ENCODE measurements at places on chromosomes 3 and 15.
A peak's percentile ranks its signal among the peaks of the same experiment; 100 is the strongest.

GRCh38 chr15:101221902-101222301 lies 29.9 kb downstream of the CHSY1 start:
- no peak for DNase-seq

GRCh38 chr3:18556001-18556408 lies 130.9 kb upstream of the SATB1 start:
- DNase-seq, result no peak

DNA sequence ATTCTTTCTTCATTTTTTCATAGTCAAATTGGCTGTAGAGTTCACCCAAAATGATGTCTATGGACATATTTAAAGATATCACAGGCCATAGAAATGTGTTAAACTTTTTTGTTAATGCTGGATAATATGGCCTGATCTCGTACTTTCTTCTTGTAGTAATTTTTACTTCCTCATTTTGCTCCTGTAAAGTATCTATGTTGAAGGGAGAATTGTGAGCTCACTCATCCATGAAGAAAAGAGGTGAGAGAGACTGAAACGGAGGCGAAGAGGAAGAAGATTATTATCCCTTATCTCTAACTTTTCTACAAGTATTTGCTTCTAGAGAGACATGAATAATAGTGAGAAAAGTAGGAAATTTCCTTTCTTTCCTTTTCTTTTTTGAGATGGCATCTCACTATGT lies 613.8 kb upstream of the TBL1XR1 start:
- DNase-seq, result no peak

DNA sequence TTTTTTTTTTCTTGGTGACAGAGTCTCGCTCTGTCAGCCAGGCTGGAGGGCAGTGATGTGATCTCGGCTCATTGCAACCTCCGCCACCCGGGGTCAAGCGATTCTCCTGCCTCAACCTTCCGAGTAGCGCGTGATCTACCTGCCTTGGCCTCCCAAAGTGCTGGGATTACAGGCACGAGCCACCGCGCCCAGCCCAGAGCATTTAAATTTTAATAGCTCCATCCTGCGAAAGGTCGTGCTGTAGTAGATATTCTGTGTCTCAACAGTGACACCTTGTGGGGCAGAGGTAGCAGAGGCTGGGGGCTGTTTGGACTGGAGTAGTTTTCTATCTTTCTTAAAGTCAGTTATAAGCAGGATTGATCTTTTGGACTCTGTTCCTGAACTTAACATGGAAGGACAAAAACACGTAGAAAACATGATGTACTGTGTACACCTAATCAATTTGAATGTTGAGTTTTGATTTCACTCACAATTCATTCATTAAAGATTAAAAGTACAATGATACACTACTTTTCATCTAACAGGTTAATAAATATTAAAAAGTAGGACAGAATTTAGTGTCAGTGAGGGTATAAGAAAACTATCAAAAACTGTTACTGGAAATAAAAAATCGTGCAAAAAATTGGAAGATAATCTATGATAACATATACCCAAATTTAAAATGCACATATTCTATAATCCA lies 11.0 kb upstream of the PDCD6IP start:
- no peak for DNase-seq

DNA sequence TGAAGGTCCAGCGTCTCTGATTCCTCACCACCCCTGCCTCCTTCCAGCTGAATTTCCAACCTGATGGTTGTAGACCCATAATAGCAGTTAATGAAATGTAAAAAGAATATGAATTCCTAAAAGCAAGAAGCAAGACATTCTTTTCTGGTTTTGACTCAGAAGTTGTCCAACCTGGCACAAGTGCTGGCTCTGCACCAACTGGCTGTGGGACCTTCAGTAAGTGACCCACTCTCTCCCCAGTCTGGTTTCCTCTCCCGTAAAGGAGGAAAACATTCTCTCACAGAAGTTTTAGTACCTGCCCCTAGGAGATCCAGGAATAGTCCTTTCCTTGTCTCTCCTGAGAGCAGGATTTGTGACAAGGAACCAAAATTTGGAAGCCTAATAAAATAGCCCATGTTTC lies 236.9 kb upstream of the TRIM42 start:
- DNase-seq, result no peak

- no peak for DNase-seq
These were observed 11.4 kb upstream of the PEX5L start for GRCh38 chr3:180048103-180048502.

- no peak for DNase-seq
These were observed 43.0 kb downstream of the ARRDC4 start for GRCh38 chr15:98003518-98003917.

DNA sequence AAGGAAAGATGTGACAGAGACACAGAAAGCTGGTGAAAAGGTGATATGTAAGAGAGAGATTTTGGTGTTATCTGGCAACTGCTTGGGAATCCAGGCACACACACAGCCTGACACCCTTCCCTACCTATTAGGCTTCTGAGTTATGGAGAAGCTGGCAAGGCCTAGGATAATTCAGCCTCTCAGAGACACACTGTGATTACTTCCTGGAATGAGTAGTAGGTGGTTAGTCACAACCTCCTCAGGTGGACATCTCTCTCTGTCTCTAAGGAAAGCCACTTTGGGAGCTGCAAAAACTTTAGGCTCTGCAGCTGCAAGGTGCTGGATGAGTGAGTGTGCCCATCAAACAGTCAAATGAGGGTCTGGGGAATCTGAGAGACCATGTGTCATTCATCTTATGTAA lies 201.9 kb downstream of the PDCD6IP start:
- no peak for DNase-seq

GRCh38 chr3:144564011-144564410 lies 592.4 kb downstream of the DIPK2A start:
- no peak for DNase-seq

DNA sequence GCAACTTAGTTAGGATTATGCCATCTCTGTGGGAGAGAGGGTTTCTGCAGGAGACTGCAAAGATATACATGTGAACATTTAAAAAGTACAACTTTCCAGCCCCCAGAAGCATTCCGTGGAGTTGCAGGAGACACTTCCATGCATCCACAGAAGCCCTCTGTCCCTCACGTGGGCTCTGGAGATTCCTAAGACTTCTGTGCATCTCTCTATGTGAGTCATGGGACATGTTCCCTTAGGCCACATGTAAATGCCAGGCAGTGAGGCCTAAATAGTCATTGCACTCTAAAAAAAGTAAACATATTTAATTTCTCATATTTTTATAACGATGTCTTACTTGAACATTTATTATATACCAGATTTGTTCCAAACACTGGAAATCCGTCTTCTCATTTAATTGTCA lies 126.5 kb upstream of the ROPN1 start:
- DNase-seq, result peak; percentile 35

DNA sequence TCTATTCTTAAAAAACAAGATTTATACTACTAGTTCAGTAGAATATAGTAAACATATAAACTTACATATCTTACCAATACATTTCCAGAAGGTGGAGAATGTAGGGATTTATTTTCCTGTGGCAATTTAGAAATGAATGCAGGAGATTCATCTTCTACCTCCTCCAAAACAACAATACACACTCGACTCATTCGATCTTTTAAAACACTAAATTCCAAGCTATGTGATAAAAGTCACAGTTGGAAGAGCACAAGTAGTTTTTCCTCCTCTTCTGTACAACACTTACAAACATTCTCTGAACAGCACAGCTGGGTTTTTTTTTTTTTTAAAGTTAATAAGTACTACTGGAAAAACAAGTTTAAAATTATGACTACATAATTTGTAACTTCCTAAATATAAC lies 1.4 kb downstream of the ANKRD28 start:
- no peak for DNase-seq

DNA sequence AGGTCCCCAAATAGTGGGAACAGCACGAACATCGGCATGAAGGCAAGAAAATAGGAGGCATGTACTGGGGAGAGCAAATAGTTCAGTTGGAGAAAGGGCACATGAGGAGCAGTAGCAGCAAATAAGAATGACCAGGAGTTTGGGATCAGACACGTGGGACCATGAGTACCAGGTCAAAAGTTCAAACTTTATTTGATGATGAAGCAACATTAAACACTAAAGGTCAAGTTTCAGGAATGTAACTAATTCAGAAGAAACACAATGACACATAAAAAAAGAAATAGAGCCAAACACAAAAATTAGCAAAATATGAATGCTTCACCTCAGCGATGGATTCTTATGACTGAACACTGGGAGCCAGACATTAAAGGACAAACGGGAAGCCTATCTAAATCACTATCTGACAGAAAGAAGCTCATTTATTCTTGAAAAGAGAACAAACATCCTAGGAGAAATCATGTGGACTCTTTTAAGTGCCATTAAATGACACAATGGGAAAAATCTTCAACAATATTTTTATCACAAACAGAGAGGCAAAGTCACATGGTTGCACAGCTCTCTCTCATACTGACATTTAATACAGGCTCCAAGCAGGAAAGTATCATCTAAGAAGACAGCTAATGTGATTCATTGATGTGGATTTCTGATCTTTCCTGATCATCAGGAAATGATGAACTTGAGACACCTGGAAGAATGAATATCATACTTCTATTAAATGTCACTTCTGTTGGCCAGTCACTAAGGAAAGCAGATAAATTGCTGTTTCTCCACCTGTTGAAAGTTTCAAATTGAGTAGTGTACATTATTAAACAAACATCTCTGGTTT lies 216.9 kb upstream of the THBS1 start:
- peak; percentile 62 for DNase-seq

- DNase-seq, result no peak
These were observed 63.0 kb upstream of the PFN2 start for GRCh38 chr3:150033721-150034120.

GRCh38 chr3:152287898-152288576 lies 19.3 kb downstream of the MBNL1 start:
- no peak for DNase-seq

DNA sequence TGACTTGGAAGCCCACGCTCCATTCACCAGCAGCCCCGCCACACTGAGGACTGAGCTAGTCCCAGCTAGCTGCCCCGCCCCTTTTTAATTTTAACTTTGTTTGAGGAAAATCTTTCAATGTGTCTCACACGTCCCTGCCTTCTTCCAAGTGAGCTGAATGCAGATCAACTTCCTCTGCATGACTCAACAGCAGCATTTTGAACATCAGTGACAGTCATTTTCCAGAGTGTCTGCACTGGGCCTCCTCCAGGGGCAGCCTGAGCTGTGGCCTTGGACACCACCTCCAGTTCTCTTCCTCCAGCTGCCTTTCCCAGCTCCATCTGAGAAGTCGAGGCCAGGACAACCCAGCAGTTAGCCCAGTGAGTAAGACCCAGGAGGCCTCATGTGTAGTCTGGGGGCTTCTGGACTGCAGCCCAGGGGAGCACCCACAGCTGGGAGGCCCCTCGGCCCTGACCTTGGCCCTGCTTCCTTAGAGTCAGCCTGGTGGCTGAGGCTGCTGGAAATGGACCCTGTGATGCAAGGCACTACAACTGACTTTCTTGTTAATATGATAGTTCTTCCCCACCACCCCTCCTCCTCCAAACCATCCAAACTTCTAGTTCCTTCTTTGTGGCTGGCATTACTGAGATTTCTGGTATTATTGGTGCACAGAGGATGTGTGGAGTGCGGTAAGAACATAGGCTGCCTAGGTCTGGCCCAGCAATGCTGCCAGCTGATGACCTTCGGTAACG lies 21.4 kb upstream of the ESYT3 start:
- no peak for DNase-seq

GRCh38 chr15:73345658-73346057 lies 23.1 kb downstream of the HCN4 start:
- DNase-seq, result no peak

DNA sequence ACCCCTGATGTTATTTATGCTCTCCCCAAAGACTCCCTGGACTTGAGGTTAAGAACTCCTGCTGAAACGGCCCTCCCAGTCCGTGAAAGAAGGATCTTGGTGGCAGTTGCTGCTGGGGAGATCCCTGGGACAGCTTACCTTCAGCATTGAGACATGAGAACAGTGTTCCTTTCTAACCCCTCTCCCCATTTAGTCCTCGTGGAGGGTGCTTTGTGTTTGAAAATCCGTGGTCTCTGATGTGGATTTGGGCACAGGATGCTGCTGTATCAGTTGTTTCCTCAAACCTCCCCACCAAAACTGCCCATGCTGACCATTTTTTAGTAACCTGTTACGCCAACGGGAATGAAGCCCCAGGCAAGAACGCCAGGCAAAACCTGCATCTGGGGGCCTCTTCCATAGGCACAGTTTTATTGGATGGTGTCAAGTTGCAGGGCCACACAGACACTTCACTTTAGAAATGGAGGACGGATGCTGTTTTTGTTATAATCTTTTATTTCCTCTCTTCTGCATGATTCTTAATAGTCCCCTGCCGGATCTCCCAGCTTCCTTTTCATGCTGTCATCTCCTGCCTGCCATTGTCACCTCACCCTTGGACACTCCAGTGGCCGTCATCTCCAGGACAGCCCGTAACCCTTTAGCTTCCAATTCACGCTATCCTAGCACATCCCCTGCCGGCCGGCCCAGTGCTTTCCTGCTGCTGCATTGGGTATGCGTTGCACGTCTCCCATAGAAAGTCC lies 31.7 kb upstream of the CEMIP start:
- DNase-seq, result no peak

GRCh38 chr3:4008205-4008604 lies 209.0 kb downstream of the LRRN1 start:
- no peak for DNase-seq

GRCh38 chr3:172820492-172820891 lies 70.0 kb downstream of the ECT2 start:
- no peak for DNase-seq

DNA sequence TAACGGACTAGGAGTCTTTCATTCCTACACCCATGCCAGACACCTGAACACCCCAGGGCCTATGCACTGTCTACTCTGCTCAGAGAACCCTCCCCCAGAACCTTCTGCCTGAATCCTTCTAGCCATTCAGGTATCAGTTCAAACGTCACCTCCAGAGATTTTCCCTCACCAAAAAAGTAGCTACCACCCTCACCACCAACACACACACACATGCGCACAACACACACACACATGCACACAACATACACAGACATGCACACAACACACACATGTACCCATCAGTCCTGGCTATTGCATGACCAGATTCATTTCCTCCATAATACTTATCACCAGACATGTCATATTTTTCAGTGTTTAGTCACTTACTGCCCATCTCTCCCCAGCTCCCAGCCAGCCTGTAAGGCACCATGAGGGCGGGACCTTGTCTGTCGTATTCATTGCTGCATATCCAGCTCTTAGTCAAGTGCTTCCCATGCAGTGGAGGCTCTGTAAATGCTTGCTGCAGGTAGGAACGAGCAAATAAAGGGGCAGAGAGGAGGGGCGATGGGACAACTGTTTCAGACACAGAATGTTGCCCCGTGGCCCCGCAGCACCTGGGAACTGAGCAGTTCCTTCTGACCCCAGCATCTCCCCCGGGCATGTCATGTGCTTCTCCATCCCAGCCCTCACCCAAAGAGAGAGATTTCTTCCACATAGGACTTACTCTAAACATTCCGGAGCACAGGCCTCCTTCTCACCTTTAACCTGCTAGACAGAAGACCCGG lies 29.2 kb downstream of the XXYLT1 start:
- no peak for DNase-seq

Measured in HS-5 (cell line).